Activated CD4-positive, CD25-positive, alpha-beta regulatory T cell (primary cell): ENCODE measurements at places on chromosomes 1 and 21.
A peak's percentile ranks its signal among the peaks of the same experiment; 100 is the strongest.

- no peak for DNase-seq
These were observed 28.5 kb upstream of the C1orf198 start for GRCh38 chr1:230896779-230897178.

DNA sequence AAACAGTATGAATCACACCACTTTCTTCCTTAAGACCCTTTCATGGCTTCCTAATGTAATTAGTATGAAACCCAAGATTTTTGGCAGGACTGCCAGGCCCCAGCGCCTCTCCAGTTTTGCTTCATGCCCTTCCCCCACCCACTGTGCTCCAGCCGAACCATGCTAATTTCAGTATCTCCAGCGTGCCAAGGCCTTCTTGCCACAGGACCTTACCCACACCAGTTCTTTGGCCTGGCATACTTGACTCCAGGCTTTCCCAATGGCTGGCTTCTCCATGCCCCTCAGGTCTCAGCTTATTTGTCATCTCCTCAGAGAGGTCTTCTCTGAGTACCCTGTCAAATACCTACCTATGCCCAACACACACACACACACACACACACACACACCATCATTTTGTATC, 38.5 kb downstream of the ACP6 start:
- no peak for DNase-seq

GRCh38 chr21:45590726-45591618, 48.7 kb upstream of the SLC19A1 start:
- DNase-seq: peak; percentile 44

DNA sequence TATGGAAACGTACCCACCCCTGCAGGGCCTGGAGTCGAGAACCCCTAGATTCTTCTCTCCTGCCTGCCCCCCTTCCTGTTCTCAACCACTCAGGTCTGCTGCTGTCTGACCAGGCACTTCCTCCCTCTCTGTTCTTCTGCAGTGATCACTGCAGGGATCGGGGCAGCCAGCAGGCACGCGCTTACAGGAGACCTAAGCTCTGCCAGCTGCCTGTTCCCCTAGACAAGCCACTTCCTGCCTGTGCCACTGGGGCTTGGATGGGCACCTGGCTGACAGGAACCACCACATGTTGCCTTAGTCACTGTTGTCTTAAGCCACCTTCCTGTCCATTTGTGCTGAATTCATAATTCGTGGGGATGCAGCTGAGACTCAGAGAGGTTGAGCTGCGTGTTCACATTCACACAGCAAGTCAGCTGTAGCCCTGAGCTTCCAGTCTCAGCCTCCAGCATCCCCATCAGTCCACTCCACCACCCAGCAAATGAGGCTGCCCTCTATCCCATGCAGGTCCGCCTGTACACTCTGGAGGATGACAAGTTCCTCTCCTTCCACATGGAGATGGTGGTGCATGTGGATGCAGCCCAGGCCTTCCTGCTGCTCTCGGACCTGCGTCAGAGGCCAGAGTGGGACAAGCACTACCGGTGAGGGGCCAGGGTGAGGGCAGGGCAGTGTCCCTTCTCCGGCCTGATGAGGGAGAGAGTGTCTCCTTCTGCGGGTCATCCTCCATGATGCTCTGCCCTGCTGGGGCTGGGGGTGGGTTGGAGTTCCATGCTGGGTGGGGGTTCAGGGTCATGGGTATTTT, 18.6 kb downstream of the FAM151A start:
- DNase-seq: no peak

DNA sequence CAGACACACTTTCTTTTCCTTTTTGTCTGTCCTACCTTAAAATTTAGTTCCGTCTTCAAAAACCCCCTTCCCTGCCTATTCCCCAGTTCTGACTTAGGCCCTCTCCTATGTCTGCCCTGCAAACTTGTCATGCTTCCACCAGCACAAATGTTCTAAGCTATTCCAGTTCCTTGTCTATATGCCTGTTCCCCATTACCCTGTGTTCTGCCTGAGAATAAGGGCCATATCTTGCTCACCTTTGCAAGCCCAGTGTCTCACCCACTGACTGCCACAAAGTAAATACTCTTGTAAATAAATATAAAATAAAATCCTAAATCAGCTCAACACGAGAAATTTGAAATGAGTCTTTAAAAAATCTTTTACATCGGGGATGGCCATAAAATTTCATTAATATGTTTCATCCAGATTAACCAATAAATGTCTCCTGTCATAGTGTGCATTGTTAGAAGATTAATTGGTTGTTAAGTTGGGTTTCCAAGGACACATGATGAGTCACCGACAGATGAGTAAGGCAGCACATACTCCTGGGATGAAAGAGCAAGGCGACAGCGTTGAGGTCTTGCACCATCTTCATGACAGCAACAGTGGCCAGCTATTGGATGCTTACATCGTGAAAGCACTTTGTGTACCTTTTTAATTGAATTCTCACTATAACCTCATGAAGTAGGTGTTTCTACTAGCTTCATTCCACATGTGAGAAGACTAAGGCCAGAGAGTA, 92.6 kb upstream of the NGF start:
- DNase-seq: no peak

DNA sequence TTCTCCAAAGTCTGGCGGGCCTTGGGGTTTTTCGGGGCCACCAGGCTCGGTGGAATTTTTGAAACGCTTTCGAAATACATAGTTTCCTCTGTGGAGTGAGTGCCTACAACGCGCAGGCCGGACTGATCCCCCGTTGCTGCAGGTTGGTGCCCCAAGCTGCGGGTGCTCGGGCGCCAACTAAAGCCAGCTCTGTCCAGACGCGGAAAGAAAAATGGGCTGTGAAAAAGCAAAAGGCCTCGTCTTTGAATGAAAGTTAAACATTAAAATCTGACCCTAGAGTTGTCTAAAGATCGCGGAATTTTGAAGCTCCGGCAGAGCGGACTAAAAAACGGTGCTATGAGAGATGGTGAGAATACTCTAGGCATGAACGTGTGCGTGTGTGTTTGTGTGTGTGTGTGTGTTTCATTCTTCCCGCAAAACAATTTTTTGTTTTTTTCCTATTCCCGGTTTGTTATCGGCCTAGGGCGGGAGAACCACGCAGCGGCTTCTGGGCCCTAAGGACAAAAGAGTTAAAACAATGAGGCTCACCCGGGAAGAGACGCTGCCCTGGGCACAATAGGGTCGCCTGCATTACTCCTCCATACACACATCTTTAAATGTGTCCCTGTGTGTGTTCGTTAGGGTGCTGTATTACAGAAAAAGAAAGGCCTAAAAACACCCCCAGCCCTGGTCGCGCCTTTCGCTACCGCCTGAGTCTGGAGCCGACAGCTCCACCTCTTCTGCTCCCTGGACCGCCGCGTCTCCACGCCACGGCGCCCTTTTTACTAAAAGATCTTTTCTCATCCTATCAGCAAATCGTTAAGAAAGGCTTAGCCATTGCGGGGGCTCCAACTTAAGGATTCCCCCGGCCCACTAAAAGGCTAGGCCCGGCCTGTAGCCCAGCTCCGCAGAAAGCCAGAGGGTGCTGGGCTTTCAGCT, 3.2 kb downstream of the TBX15 start:
- no peak for DNase-seq

DNA sequence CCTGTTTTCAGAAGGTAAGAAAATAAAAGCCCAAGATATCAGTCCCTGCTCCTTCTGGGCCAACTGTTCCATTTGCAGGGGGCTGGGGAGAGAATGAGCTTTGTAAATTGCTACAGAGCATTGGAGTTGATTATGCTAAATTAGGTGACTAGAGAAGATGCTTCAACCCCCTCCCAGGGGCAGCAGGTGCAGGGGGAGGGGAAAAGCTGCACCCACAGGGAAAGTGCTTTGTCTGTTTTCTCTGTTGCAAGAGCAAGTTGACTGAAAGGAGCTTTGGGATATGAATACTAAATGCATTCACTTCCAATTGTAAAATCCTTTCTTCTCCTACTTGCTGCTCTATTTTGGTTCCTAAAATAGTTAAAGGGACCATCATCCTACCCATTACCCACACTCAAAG, 16.5 kb upstream of the PIGM start:
- no peak for DNase-seq

- no peak for DNase-seq
These were observed 36.1 kb upstream of the TTC22 start for GRCh38 chr1:54837002-54837853.

GRCh38 chr1:14280909-14281308, 317.6 kb upstream of the KAZN start:
- DNase-seq: no peak

GRCh38 chr1:147842578-147842977, 60.0 kb upstream of the GJA8 start:
- no peak for DNase-seq

- no peak for DNase-seq
These were observed 638 bp downstream of the CD84 start for GRCh38 chr1:160578525-160579191.

- peak; percentile 30 for DNase-seq
These were observed at the start of gene GSTM1 for GRCh38 chr1:109687641-109688499. Gene GSTM1 (plus strand): TSS chr1:109687817. CDS start chr1:109687874, 57 bp downstream.
